ENCODE measurements at places on chromosomes 13 and 19. TPM values are rescaled to one million over a fixed set of nuclear protein-coding genes. Genes with fewer than 3 reads are reported as not detected.

The LRRC25 gene
- polyA plus RNA-seq = not detected

- no peak for DNase-seq
Observed at GRCh38 chr19:50725218-50725910, 2.2 kb downstream of the CLEC11A start.

GRCh38 chr13:106337096-106337850 is 198.2 kb downstream of the EFNB2 start:
- DNase-seq = no peak

- DNase-seq = no peak
Observed at GRCh38 chr19:32677657-32678056, 2.0 kb downstream of the RGS9BP start.

DNA sequence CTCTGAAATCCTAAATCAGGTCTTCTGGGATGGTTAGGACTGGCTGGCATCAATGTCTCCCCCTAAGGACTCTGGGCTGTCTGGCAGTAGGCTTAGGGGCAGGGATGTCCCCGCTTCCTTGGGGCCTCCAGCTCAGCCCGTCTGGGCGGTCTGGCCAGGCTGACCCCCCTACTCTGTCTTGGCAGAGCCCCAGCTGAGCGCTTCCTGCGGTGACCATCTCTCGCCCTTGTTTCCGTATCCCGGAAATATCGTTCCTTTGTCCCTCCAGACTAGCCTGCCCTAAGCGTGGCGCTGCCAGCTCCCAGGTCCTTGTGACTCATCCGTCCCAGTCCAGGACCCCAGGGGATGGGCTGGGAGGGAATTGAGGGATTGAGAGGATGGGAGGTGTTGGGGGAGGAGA is 11.3 kb downstream of the GTPBP3 start:
- DNase-seq = peak; percentile 86
